ENCODE measurements at places on chromosomes 12 and 14. TPM values are rescaled to one million over a fixed set of nuclear protein-coding genes. Genes with fewer than 3 reads are reported as not detected.

The RAPGEF3 gene
- not detected for total RNA-seq

The KCNA5 gene
- total RNA-seq: not detected

The FLRT2 gene
- total RNA-seq: not detected

The INHBC gene
- not detected for total RNA-seq

The NRXN3 gene
- not detected for total RNA-seq

The GPR162 gene
- total RNA-seq: 0.25 TPM

The MIP gene
- not detected for total RNA-seq

The L3HYPDH gene
- total RNA-seq: 15.4 TPM

The CD69 gene
- total RNA-seq: 71.6 TPM

The ADAMTS20 gene
- not detected for total RNA-seq

The TTC8 gene
- 0.79 TPM for total RNA-seq

The KDM5A gene
- total RNA-seq: 73.4 TPM

The BORCS5 gene
- 28.4 TPM for total RNA-seq

The TXNRD1 gene
- 82.7 TPM for total RNA-seq

The SMOC1 gene
- total RNA-seq: not detected

The IPO4 gene
- total RNA-seq: 45.3 TPM

The MANSC1 gene
- total RNA-seq: 0.25 TPM

The RBM19 gene
- total RNA-seq: 36.0 TPM

The STYX gene
- total RNA-seq: 20.7 TPM

The ATP5MC2 gene
- 298 TPM for total RNA-seq

The GPHB5 gene
- not detected for total RNA-seq

The CBLN3 gene
- total RNA-seq: 5.2 TPM

The VRTN gene
- not detected for total RNA-seq

The LHX5 gene
- not detected for total RNA-seq

The RPL10L gene
- total RNA-seq: not detected

The SYNE3 gene
- total RNA-seq: 81.0 TPM

The SART3 gene
- 72.6 TPM for total RNA-seq

The C12orf50 gene
- total RNA-seq: not detected

The STAT2 gene
- 391 TPM for total RNA-seq

The HNF1A gene
- not detected for total RNA-seq

The SOX5 gene
- not detected for total RNA-seq

The DDHD1 gene
- total RNA-seq: 58.0 TPM

The RTL1 gene
- total RNA-seq: not detected

The OR4E2 gene
- total RNA-seq: not detected

The GLS2 gene
- 1.9 TPM for total RNA-seq

The CLEC1A gene
- not detected for total RNA-seq

The CLEC4D gene
- total RNA-seq: not detected

The KLHL33 gene
- total RNA-seq: 0.15 TPM

The KLRF1 gene
- total RNA-seq: 0.19 TPM

The PPHLN1 gene
- 84.0 TPM for total RNA-seq

The STXBP6 gene
- total RNA-seq: not detected

The SELPLG gene
- 207 TPM for total RNA-seq

The ATP5F1B gene
- 539 TPM for total RNA-seq

The TEX22 gene
- 3.9 TPM for total RNA-seq

The RHNO1 gene
- 61.4 TPM for total RNA-seq

The CACNA1C gene
- total RNA-seq: 0.15 TPM

The ABHD12B gene
- not detected for total RNA-seq

The IAPP gene
- total RNA-seq: not detected

The TRPV4 gene
- total RNA-seq: not detected

The CFAP54 gene
- 0.23 TPM for total RNA-seq

The PRIMA1 gene
- not detected for total RNA-seq

The C3AR1 gene
- 5.4 TPM for total RNA-seq

The GALNT6 gene
- total RNA-seq: 18.9 TPM

The DNAJC22 gene
- total RNA-seq: not detected

The CPNE6 gene
- total RNA-seq: not detected

The MANSC4 gene
- not detected for total RNA-seq

The GPHN gene
- total RNA-seq: 21.2 TPM

The FAM161B gene
- total RNA-seq: 1.9 TPM

The ACOT2 gene
- 13.2 TPM for total RNA-seq
